ENCODE measurements at places on chromosomes 13 and 19. TPM values are rescaled to one million over a fixed set of nuclear protein-coding genes. Genes with fewer than 3 reads are reported as not detected.

The SERTM1 gene
- not detected for total RNA-seq

- H3K27me3 ChIP-seq: peaks cover 3% of the 10 kb centered on the region
- H3K27ac ChIP-seq: no peak overlapping the region
- H3K4me3 ChIP-seq: no peak overlapping the region
Observed at GRCh38 chr19:32316034-32316433, 29.4 kb upstream of the ZNF507 start.

GRCh38 chr19:18948976-18949356 lies 7.9 kb upstream of the HOMER3 start:
- no peak overlapping the region for H3K4me3 ChIP-seq
- H3K4me1 ChIP-seq: no peaks in the 10 kb centered on the region
- no peak overlapping the region for H3K27ac ChIP-seq
- no peak for DNase-seq
- no peaks in the 10 kb centered on the region for H3K27me3 ChIP-seq

The SSC5D gene
- 1.2 TPM for total RNA-seq

DNA sequence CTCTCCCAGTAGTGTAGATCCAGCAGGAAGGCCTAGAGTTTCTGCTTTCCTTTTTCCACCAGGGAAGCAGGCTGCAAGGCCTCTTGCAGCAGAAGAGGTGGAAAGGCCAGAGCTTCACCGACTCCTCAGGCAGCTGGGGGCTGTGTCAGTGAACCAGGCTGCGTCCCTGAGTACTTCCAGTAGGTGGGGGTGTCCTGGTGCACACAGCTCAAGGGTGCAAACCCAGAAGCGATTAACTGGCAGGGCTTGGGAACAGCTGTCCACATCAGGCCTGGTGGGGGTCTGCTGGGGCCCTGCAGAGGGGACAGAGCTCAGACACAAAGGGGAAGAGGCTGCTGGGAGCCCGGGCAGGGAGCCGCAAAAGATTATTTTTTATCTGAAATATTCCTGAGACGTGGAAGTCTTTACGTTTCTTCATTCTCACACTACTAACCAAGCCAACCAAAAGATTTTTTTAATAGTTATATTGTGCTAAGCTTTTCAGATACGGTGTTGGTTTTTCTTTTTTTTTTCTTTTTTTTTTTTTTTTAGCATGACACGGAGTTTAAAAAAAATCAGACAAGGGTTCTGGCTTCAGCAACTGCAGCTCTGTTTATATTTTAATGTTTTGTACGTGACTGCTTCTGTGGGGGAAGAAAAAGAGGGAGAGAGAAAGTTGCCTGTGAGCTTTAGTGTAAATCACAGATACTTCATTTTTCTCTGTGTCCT lies 11.0 kb downstream of the TSHZ3 start:
- no peaks in the 10 kb centered on the region for H3K36me3 ChIP-seq
- H3K27ac ChIP-seq: no peak overlapping the region
- no peak for DNase-seq
- H3K4me3 ChIP-seq: no peak overlapping the region

The ZNF283 gene
- 5.8 TPM for total RNA-seq

The CEACAM8 gene
- total RNA-seq: not detected

The LRRC25 gene
- 0.26 TPM for total RNA-seq

DNA sequence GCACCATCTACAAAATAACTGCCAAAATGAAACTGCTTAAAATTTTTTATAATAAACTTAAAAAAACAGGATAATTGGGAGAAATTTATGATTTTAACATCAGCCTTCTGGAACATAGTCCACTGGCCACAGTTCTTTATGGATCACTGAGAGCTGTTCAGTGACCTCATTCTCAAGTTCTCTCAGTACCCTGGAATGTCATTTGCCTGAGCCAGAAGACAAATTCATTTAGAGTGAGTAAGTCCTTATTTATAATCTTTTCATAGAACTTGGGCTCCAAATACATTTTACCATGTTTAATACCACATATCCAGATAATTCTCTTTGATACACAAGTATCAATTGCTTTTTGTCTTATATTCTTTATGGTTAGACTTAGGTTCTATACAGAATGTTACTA lies 87.6 kb downstream of the CAB39L start:
- no peaks in the 10 kb centered on the region for H3K4me1 ChIP-seq
- no peaks in the 10 kb centered on the region for H3K27me3 ChIP-seq
- no peaks in the 10 kb centered on the region for H3K36me3 ChIP-seq
- DNase-seq: no peak

The PSG7 gene
- total RNA-seq: not detected

GRCh38 chr13:112642090-112642460 lies 47.8 kb upstream of the ATP11A start:
- no peak overlapping the region for H3K27ac ChIP-seq
- H3K36me3 ChIP-seq: no peaks in the 10 kb centered on the region

The CYP2A6 gene
- total RNA-seq: not detected

DNA sequence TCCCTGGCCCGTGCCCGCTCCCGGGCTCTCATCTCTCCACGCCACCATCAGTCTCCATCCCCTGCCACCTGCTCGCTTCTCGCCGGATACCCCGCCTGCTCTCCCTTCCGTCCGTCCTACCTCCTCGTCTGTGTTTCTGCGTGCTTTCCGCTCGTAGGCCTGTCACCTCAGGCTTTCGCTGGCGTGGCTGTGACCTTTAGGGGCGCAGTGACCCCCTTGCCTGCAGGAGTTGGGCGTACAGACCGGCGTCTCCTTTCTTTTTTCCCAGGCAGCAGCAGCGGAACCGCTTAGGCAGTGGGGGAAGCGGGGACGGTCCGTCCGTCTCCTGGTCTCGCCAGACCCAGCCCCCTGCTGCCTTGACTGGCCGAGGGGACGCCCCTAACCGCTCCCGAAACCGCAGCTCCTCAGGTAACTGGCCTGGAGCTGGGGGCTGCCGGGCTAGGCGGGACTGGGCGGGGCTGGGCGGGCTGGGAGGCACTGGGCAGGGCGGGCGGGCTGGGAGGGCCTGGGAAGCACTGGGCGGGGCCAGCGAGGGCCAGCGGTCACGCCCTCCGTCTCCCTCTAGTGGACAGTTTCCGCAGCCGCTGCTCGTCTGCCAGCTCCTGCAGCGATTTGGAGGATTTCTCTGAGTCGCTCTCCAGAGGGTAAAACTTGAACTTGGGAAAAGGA lies 6.3 kb downstream of the PGLYRP1 start:
- no peaks in the 10 kb centered on the region for H3K36me3 ChIP-seq
- no peak overlapping the region for H3K27ac ChIP-seq
- DNase-seq: peak; percentile 76

The TSHZ3 gene
- total RNA-seq: 0.35 TPM

DNA sequence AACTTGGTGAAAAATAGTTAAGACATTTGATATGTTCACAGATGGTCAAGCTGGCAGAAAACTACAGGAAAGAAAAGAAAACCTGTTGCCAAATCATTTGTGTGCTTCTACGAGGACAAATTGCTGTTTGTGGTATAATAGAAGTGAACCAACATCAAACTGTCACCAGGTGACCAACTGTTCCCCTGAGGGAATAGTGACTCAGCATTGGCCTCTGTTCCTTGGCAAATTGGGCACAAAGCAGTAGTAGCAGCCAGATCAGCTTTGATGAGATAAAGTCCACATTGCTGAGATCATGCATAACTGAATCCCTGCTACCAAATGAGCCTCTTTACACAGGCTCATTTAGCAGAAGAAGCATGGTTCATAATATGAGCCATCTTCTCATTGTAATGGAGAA lies 103.5 kb downstream of the POSTN start:
- H3K27me3 ChIP-seq: no peaks in the 10 kb centered on the region
- no peak overlapping the region for H3K4me3 ChIP-seq
- no peaks in the 10 kb centered on the region for H3K4me1 ChIP-seq
- DNase-seq: no peak

The FBXO17 gene
- not detected for total RNA-seq

The SHISA7 gene
- total RNA-seq: not detected

GRCh38 chr19:48999481-49000325 lies 6.0 kb downstream of the RUVBL2 start:
- H3K4me1 ChIP-seq: peaks cover 5% of the 10 kb centered on the region
- peak; percentile 45 for DNase-seq
- no peak overlapping the region for H3K27ac ChIP-seq
- no peak overlapping the region for H3K4me3 ChIP-seq

GRCh38 chr19:18391509-18392075 lies 5.6 kb downstream of the GDF15 start:
- no peaks in the 10 kb centered on the region for H3K4me1 ChIP-seq
- no peaks in the 10 kb centered on the region for H3K36me3 ChIP-seq
- peaks cover 13% of the 10 kb centered on the region for H3K27me3 ChIP-seq
- H3K4me3 ChIP-seq: no peak overlapping the region

- H3K27me3 ChIP-seq: no peaks in the 10 kb centered on the region
- no peak overlapping the region for H3K4me3 ChIP-seq
- peak; percentile 31 for DNase-seq
Observed at GRCh38 chr19:17294051-17294891, 9.0 kb downstream of the ABHD8 start.

- H3K27me3 ChIP-seq: no peaks in the 10 kb centered on the region
- no peaks in the 10 kb centered on the region for H3K4me1 ChIP-seq
- no peak overlapping the region for H3K4me3 ChIP-seq
Observed at GRCh38 chr13:50400035-50400726, 384.9 kb downstream of the KCNRG start.

DNA sequence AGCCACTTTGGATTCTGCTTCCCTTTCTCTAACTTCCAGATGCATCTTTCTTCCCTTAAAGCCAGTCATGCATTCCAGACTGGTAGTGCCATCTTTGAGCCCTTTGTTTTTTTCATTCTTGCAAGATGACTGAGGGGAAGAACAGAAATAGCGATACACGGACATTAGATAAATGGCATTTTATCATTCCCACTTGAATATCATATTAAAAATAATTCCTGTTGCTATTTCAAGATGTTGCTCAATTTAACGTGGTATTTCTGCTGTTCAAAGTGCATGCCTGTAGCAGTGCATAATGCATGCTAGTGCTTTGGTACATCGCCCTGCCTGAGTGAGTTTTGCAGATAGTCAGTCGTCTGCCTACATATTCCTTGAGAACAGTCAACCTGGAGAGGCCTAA lies 140.6 kb upstream of the FRY start:
- no peaks in the 10 kb centered on the region for H3K4me1 ChIP-seq
- H3K4me3 ChIP-seq: no peak overlapping the region
- no peak overlapping the region for H3K27ac ChIP-seq
- no peaks in the 10 kb centered on the region for H3K27me3 ChIP-seq
- no peaks in the 10 kb centered on the region for H3K36me3 ChIP-seq

GRCh38 chr13:65768545-65768944 lies 1461.6 kb downstream of the PCDH9 start:
- no peaks in the 10 kb centered on the region for H3K36me3 ChIP-seq
- no peaks in the 10 kb centered on the region for H3K27me3 ChIP-seq
- H3K4me3 ChIP-seq: no peak overlapping the region

- H3K4me1 ChIP-seq: peaks cover 36% of the 10 kb centered on the region
- no peak overlapping the region for H3K27ac ChIP-seq
- DNase-seq: no peak
- no peak overlapping the region for H3K4me3 ChIP-seq
Observed at GRCh38 chr19:42250666-42251531, 4.0 kb downstream of the ERF start.

- no peaks in the 10 kb centered on the region for H3K27me3 ChIP-seq
- no peak overlapping the region for H3K4me3 ChIP-seq
- no peak for DNase-seq
- H3K36me3 ChIP-seq: no peaks in the 10 kb centered on the region
Observed at GRCh38 chr13:110528371-110528770, 33.2 kb downstream of the RAB20 start.

DNA sequence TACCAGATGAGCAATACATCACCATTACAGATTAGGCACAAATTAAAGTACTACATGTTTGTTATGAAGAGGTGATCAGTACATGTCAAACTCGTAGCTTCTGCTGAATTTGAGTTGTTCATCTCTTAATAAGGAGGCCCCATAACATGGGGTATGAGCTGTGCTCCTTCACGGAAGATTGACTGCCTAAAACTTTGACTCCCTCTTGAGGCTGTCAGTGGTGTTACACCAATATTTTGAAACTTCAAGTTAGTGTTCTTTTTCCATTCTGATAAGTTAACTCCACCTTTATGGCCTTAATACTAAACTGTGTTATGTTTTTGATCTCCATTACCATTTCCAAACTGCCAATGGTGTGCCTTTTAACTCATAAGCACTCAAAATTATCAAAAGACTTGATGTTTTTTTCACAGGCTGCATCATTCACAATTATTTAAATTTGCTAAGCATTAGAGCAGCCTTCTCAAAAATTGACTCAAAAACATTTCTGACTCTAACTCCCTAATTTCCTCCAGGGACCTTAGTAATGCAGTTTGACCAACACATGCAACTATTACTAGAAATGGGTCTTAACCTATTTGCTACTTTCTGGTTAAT lies 1591.5 kb downstream of the PCDH9 start:
- H3K4me3 ChIP-seq: no peak overlapping the region
- no peak for DNase-seq
- H3K27me3 ChIP-seq: no peaks in the 10 kb centered on the region
- no peak overlapping the region for H3K27ac ChIP-seq
- H3K4me1 ChIP-seq: no peaks in the 10 kb centered on the region

GRCh38 chr19:1497578-1498235 lies 6.7 kb downstream of the REEP6 start:
- no peaks in the 10 kb centered on the region for H3K36me3 ChIP-seq
- H3K4me3 ChIP-seq: no peak overlapping the region
- DNase-seq: no peak
- no peak overlapping the region for H3K27ac ChIP-seq
- no peaks in the 10 kb centered on the region for H3K4me1 ChIP-seq
- H3K27me3 ChIP-seq: no peaks in the 10 kb centered on the region

The UPF3A gene
- 48.0 TPM for total RNA-seq

The VSIG10L gene
- 3.3 TPM for total RNA-seq

- no peak for DNase-seq
- H3K4me3 ChIP-seq: no peak overlapping the region
- no peaks in the 10 kb centered on the region for H3K36me3 ChIP-seq
- no peaks in the 10 kb centered on the region for H3K4me1 ChIP-seq
Observed at GRCh38 chr19:22606954-22607652, 27.0 kb upstream of the ZNF492 start.

- peak overlapping the region; percentile 89 for H3K4me3 ChIP-seq
- peaks cover 66% of the 10 kb centered on the region for H3K4me1 ChIP-seq
- no peak for DNase-seq
Observed at GRCh38 chr19:35715981-35716800, 1.6 kb upstream of the KMT2B start.

DNA sequence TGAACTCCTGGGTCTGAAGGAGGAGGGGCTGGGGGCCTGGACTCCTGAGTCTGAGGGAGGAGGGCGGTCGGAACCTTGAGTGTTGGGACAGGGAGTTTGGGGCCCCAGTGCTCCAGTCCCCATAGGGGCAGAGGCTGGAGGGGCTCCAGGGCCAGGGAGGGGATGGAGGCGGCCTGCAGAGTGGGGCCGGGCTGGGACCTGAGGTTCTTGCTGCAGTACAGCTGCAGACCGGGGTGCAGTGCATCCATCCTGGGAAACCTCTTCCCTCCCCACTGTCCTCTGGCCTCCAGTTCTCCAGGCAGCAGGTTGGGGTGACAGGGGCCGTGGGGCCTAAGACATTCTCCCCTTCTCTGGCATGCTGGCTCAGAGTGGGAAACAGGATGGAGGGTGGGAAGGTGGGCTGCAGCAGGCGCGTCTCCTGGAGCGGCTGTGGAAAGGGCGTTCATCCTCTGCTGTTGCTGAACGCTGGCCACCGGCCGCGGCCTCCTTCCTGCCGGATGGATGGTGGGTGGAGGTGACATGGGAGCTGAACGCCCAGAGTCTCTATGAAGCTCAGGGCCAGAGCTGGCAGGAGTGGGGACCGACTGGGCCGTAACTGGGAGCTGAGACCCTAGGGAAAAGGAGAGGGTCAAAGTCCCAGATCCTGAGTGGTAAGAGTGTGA lies 1.6 kb downstream of the BRSK1 start:
- no peak for DNase-seq
- no peaks in the 10 kb centered on the region for H3K27me3 ChIP-seq
- H3K4me3 ChIP-seq: no peak overlapping the region

GRCh38 chr19:15584541-15585115 lies 30.4 kb upstream of the CYP4F8 start:
- DNase-seq: peak; percentile 72
- H3K27me3 ChIP-seq: peaks cover 12% of the 10 kb centered on the region
- H3K4me3 ChIP-seq: no peak overlapping the region
- no peak overlapping the region for H3K27ac ChIP-seq

The RXFP2 gene
- not detected for total RNA-seq

All from CD8-positive, alpha-beta memory T cell (primary cell).